ENCODE measurements at places on chromosomes 4 and X. TPM values are rescaled to one million over a fixed set of nuclear protein-coding genes. Genes with fewer than 3 reads are reported as not detected.

- no peaks in the 10 kb centered on the region for H3K27me3 ChIP-seq
- no peaks in the 10 kb centered on the region for H3K36me3 ChIP-seq
- DNase-seq: no peak
- H3K4me3 ChIP-seq: no peak overlapping the region
- H3K4me1 ChIP-seq: peaks cover 15% of the 10 kb centered on the region
These were observed 27.4 kb downstream of the CBLL2 start for GRCh38 chrX:22300130-22300529.

DNA sequence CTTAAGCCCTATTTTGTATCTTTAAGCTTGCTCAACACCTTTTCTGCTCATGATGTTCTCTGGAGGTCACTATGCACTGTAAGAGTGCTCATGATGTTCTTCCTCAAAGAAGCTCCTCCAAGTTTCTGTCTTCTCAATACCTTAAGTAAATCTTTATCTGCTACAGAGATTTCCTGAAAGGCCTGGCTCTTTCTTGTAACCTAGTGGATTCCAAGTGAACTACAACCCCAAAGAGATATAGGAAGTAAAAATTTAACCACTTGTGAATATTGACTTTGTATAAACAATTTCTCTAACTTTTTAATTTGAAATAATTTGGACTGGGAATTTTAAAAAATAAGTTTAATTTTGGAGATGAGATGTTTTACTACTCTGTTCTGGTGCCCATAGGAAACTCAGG is 39.3 kb upstream of the XK start:
- no peak overlapping the region for H3K4me3 ChIP-seq
- H3K27ac ChIP-seq: no peak overlapping the region
- H3K4me1 ChIP-seq: peaks cover 6% of the 10 kb centered on the region
- no peaks in the 10 kb centered on the region for H3K27me3 ChIP-seq

The OTC gene
- not detected for total RNA-seq

The ADGRL3 gene
- total RNA-seq: 68.3 TPM

DNA sequence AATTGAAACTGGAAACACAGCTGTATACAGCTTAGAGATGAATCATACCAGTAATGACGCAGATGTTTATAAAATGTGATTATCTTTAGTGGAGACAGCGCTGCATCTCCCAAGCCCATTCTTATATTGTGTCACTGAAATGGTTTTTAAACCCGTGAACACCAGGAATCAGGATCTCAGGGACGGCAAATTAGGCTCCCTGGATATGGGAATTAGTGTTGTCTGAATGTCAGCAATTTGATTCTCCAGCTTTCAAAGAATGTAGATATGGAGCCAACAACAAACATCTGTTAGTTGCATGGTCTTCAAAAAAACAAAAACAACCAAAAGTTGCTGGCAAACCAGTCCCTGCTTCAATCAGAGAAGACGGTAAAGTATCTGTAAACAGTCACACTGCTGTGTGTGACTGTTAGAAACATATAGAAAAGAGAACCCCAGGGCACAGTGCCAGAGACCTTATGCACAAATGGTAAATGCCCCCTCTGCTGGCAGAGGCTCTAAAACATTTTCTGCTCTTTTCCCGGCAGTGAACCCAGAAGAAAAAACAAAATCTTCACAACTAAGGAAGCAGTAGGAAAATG is 351.9 kb upstream of the FTHL17 start:
- peaks cover 3% of the 10 kb centered on the region for H3K36me3 ChIP-seq
- no peak overlapping the region for H3K4me3 ChIP-seq
- H3K27ac ChIP-seq: no peak overlapping the region
- peak; percentile 23 for DNase-seq
- no peaks in the 10 kb centered on the region for H3K27me3 ChIP-seq

- H3K27me3 ChIP-seq: no peaks in the 10 kb centered on the region
- H3K27ac ChIP-seq: no peak overlapping the region
- DNase-seq: no peak
- peaks cover 13% of the 10 kb centered on the region for H3K4me1 ChIP-seq
- H3K4me3 ChIP-seq: no peak overlapping the region
- no peaks in the 10 kb centered on the region for H3K36me3 ChIP-seq
These were observed 761.4 kb downstream of the CCSER1 start for GRCh38 chr4:90888571-90888970.

GRCh38 chr4:147780137-147780777 is 48.4 kb downstream of the ARHGAP10 start:
- peaks cover 15% of the 10 kb centered on the region for H3K4me1 ChIP-seq
- no peaks in the 10 kb centered on the region for H3K36me3 ChIP-seq
- DNase-seq: no peak

The UGT2B10 gene
- not detected for total RNA-seq

DNA sequence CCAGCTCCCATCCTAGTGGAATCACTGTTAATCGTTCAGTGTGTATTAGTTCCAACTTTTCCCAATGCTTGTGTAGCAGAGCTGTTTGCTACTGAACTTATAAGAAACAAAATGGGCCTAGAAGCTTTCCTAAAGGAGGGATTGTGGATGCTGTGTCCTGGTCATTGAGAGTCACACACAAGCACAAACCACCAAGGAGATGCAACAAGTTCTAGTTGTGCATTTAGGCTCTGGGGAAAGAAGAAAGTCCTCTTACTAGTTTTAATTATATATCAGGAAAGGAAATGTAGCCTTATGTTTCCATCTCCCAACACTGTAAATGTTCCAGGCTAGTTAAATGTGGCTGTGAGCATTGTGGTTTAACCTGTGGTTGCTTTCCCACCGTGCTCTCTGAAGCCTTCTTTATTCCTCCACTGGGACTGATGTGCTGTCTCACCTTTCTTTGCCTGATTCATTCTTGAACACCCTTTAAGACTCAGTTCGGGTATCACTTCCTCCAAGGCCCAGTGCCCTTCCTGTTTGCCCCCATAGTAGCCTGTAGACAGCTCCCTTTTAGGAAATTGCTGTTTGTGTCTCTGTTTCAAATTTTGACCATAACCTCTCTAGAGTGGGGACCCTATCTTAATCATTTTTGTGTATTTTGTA is 34.3 kb downstream of the ATP10D start:
- no peaks in the 10 kb centered on the region for H3K27me3 ChIP-seq
- peaks cover 19% of the 10 kb centered on the region for H3K36me3 ChIP-seq
- DNase-seq: no peak
- no peak overlapping the region for H3K27ac ChIP-seq

DNA sequence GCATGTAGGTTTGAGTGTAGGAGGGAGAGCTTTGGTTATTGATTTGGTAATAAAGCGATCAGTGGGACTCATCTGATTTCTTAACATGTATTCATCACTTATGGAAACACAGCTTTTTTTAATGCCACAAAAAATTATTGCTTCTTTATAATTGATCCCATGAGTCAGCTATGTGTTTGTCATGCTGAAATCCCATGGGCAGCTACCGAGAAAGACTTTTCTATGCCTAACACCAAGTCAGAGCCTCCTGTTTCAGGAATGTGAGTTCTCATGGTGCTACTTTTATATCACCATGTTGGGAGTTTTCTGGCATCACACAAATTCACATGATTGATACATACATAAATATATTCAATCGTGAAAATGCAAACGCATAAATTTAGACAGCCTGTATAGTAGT is 165.7 kb downstream of the RAPGEF2 start:
- no peaks in the 10 kb centered on the region for H3K27me3 ChIP-seq
- peaks cover 17% of the 10 kb centered on the region for H3K4me1 ChIP-seq
- no peak overlapping the region for H3K4me3 ChIP-seq
- no peak overlapping the region for H3K27ac ChIP-seq

The GC gene
- total RNA-seq: not detected

DNA sequence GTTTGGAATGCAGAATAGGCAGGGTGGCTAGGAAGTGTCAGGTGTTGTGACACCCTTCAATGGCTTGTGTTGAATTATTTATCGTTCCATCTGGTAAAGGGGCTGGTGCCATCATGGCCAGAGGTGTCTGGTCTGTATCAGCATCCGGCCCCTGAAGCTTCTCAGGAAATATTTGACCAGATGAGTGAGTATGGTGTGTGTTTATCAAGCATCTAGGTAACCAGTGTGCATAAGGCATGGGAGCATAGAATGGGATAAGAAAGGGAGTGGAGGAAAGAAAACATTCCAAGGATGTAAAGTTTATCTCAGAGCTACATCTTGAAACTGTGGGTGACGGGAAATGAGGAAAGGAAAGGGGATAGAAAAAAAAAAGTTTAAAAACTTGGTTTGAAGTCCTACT is 109.4 kb downstream of the KLHL4 start:
- peak overlapping the region; percentile 64 for H3K27ac ChIP-seq
- H3K36me3 ChIP-seq: no peaks in the 10 kb centered on the region
- no peaks in the 10 kb centered on the region for H3K27me3 ChIP-seq
- no peak overlapping the region for H3K4me3 ChIP-seq
- DNase-seq: no peak

GRCh38 chr4:73895201-73896175 is 26.3 kb downstream of the CXCL1 start:
- no peak overlapping the region for H3K4me3 ChIP-seq
- H3K27me3 ChIP-seq: peaks cover 9% of the 10 kb centered on the region
- no peak overlapping the region for H3K27ac ChIP-seq
- H3K4me1 ChIP-seq: peaks cover 7% of the 10 kb centered on the region
- DNase-seq: no peak
- H3K36me3 ChIP-seq: no peaks in the 10 kb centered on the region

- H3K27me3 ChIP-seq: no peaks in the 10 kb centered on the region
- no peak for DNase-seq
- peaks cover 13% of the 10 kb centered on the region for H3K4me1 ChIP-seq
- no peak overlapping the region for H3K27ac ChIP-seq
- no peak overlapping the region for H3K4me3 ChIP-seq
These were observed 16.2 kb upstream of the CA5B start for GRCh38 chrX:15721911-15722310.

GRCh38 chr4:12889054-12889453 is 595.1 kb downstream of the RAB28 start:
- no peaks in the 10 kb centered on the region for H3K27me3 ChIP-seq
- DNase-seq: no peak
- no peak overlapping the region for H3K27ac ChIP-seq
- H3K4me3 ChIP-seq: no peak overlapping the region
- H3K36me3 ChIP-seq: no peaks in the 10 kb centered on the region
- peaks cover 4% of the 10 kb centered on the region for H3K4me1 ChIP-seq

The RNF212 gene
- total RNA-seq: 10.9 TPM

DNA sequence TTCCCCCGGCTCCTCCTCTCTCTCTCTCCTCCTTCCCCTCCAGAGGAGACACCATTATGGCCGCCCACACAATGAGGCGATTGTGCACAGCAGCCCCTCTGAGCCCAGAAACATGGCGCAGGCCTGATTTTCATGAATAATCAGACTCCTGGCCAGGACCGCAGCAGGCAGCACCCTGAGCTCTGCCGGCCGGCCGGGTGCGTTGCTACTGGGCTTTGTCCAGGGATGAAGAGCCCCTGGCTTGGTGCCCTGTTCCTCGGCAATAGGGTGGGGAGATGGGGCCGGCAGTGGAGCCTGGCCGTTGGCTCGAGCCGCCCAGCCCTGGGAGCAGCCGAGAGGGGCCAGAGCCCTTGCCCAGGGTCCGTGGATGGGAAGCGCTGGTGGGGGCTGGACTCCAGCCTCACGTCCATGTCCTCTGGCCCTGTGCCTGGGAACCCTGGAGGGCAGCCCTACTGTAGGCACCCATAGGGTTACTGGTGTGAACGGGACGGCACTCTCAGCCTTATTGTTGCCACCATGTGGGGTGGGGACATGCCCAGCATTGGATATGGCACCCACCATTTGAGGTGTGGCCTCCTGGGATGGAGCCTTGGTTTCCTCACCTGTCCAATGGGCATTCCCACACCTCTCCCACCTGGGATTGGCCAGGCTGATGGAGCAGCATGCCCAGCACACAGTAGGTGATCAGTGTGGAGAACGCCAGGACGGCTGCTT is 103.0 kb downstream of the SORCS2 start:
- H3K27me3 ChIP-seq: peaks cover 25% of the 10 kb centered on the region
- H3K36me3 ChIP-seq: no peaks in the 10 kb centered on the region
- no peak overlapping the region for H3K4me3 ChIP-seq
- no peaks in the 10 kb centered on the region for H3K4me1 ChIP-seq
- no peak for DNase-seq

DNA sequence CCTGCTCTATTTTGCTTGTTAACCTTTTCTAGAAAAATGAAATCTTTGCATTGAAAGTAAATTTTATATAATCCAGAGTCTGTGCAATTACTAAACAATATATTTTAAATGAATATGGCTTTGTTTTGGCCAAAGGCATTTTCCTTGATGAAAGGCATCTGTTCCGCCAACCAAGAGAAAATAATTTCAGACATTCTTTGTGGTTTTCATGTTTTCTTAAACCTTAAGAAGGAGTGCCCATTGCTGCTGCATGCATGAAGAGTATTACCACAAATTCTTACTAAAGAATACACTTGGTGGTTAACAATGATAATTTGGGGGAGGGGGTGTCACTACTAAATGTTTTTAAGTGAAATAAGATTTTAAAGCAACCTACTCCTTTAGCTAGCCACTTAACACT is 2.7 kb upstream of the PDGFC start:
- H3K27me3 ChIP-seq: no peaks in the 10 kb centered on the region
- H3K27ac ChIP-seq: peak overlapping the region; percentile 77
- no peaks in the 10 kb centered on the region for H3K36me3 ChIP-seq
- no peak overlapping the region for H3K4me3 ChIP-seq
- H3K4me1 ChIP-seq: peaks cover 65% of the 10 kb centered on the region
- DNase-seq: no peak

DNA sequence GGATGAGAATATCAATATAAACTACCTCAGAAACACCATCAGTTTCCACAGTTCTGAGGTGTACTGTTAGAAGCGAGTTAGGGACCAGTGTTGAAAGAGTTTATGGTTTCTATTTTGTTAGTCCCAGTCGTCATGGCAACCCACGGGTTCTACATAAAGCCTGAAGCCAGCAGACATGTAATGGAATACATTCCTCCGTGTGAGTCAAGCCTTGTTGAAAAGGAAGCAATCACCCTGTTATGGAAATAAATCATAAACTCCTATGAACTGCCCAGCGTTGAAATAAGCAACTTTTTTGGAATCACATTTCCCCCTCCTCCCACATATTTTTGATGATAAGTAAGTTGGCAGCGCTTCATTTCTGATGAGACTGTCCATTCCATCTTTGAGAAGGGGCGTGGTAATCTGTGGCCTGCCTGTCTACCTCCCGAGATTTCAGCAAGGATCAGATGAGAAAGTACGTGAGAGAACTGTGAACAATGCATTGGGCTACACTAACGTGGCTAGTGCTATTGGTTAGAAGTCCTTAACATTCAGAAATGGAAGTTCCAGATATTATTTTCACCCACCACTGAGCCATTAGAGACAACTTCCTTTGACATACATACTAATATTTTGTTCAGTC is 40.4 kb upstream of the PDHA1 start:
- H3K4me1 ChIP-seq: peaks cover 3% of the 10 kb centered on the region
- no peak overlapping the region for H3K4me3 ChIP-seq
- no peak overlapping the region for H3K27ac ChIP-seq

The TLR2 gene
- 2.4 TPM for total RNA-seq

GRCh38 chrX:72247206-72247942 is 8.5 kb upstream of the ERCC6L start:
- no peak overlapping the region for H3K4me3 ChIP-seq
- no peaks in the 10 kb centered on the region for H3K4me1 ChIP-seq
- H3K27ac ChIP-seq: no peak overlapping the region
- no peak for DNase-seq

- no peak overlapping the region for H3K4me3 ChIP-seq
- no peaks in the 10 kb centered on the region for H3K4me1 ChIP-seq
- peaks cover 17% of the 10 kb centered on the region for H3K36me3 ChIP-seq
- H3K27me3 ChIP-seq: no peaks in the 10 kb centered on the region
- H3K27ac ChIP-seq: no peak overlapping the region
- no peak for DNase-seq
These were observed 80.1 kb downstream of the SLC30A9 start for GRCh38 chr4:42070463-42070862.

The ETDB gene
- not detected for total RNA-seq

The PROM1 gene
- 13.7 TPM for total RNA-seq
